H1 (cell line): ENCODE measurements at places on chromosomes 5 and 9. TPM values are rescaled to one million over a fixed set of nuclear protein-coding genes. Genes with fewer than 3 reads are reported as not detected.

Gene GADD45G
- 11.4 and 20.7 TPM in 2 replicates for polyA plus RNA-seq

Gene TAL2
- 0.47 and 0.82 TPM in 2 replicates for polyA plus RNA-seq

- H3K27ac ChIP-seq, result no peak overlapping the region
- no peaks in the 10 kb centered on the region for H3K4me1 ChIP-seq
- DNase-seq, result no peak
- H3K4me3 ChIP-seq, result no peak overlapping the region
- no peaks in the 10 kb centered on the region for H3K36me3 ChIP-seq
Measured at GRCh38 chr9:99072040-99072394, 32.9 kb upstream of the TGFBR1 start.

Gene GM2A
- 18.5 TPM in 2 replicates for polyA plus RNA-seq

DNA sequence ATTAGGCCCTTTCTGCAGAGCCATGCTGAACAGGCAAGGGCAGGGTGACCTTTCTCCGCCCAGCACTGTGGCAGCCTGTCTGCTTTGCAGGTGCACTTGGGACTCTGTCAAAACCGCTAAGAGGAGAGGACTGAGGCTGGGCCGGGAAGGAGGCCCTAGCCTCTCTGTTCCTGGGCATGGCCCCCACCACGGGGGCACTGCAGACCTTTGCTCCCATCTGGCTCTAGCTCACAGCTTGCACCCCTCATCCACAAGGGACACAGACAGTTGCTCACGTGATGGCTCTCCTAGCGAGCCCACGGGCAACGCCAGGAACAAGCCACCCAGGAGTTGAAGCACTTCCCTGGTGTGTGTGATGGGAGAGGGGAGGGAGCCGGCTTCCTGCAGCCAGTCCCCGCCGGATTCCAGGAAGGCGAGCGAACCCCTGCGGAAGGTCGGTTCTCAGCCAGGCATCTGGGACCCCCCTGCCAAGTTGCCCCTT, 43.0 kb upstream of the FCN1 start:
- no peak overlapping the region for H3K4me3 ChIP-seq
- H3K4me1 ChIP-seq, result no peaks in the 10 kb centered on the region
- no peaks in the 10 kb centered on the region for H3K27me3 ChIP-seq
- DNase-seq, result no peak

GRCh38 chr5:61519728-61520277, 187.7 kb downstream of the ZSWIM6 start:
- no peak overlapping the region for H3K27ac ChIP-seq
- no peaks in the 10 kb centered on the region for H3K4me1 ChIP-seq
- no peak for DNase-seq
- no peaks in the 10 kb centered on the region for H3K27me3 ChIP-seq
- H3K4me3 ChIP-seq, result no peak overlapping the region

DNA sequence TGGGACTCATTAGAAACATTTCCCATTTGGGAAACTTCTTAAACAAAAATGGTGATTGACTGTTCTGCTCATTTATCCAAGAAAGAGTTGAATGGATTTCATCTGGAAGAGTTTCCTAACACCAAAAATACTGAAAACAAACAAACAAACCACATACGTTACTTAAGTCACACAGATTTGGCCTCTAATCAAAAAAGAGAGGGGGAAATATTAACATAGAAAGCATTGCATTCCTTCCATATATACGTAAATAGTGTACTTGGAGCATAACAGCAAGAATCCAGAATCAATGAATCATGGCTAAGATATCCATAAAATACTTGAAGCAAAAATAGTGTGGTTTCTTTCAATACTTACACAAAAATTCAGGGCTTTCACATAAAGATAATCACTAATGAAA, 189.8 kb upstream of the MAP3K1 start:
- no peak overlapping the region for H3K27ac ChIP-seq
- H3K4me1 ChIP-seq, result no peaks in the 10 kb centered on the region
- H3K27me3 ChIP-seq, result no peaks in the 10 kb centered on the region
- no peaks in the 10 kb centered on the region for H3K36me3 ChIP-seq
